ENCODE measurements at places on chromosomes 16 and 17. TPM values are rescaled to one million over a fixed set of nuclear protein-coding genes. Genes with fewer than 3 reads are reported as not detected.

- DNase-seq, result no peak
Measured at GRCh38 chr16:31395647-31396046, 2.5 kb downstream of the ITGAD start.

DNA sequence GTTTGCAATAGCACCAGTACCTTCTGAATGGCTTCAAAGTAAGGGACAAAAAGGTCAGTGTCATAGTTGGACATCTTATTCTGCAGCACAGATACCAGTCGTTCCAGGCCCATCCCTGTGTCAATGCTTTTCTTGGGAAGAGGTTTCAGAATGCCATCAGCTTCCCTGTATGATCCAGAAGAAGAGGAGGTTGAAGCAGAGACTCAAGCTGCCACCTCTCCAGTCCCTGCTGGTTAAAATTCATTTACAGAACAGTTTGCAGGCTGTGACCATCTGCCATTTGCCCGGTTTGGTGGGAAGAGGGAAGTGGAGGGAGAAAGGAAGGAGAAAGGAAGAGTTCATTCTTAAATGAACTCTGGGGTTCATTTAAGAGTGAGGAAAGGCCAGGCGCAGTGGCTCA lies 18.4 kb upstream of the EXOSC6 start:
- DNase-seq, result no peak

GRCh38 chr17:14203388-14203787 lies 33.3 kb downstream of the CDRT15 start:
- no peak for DNase-seq

DNA sequence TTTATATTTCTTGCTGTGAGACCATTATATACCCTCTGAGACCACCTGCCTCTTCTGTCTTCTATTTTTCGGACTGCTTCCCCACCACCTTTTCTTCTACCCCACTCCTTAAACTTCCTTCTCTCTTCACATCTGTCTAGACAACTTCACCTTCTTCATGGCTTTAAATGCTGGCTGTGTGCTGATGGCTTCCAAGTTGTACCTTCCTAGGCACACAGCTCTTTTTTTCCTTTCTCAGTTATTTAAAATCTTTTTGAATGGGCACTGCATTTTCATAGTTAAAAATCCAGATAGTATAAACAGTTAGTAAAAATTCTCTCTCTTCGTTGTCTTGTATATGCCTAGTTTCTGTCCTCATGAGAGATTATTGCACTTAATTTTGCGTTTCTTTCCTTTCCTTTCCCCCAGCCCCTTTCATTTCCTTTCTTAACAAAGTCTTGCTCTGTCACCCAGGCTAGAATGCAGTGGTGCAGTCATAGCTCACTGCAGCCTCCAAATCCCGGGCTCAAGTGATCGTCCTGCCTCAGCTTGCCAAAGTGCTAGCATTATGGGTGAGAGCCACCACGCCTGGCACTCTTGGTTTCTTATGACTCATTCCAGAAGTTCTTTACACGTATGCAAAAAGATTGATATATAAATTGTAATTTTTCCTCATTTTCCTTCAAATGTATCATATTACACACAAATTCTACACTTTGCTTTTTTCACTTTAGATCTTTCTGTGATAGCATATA lies 114.3 kb downstream of the NPIPB5 start:
- DNase-seq, result no peak

DNA sequence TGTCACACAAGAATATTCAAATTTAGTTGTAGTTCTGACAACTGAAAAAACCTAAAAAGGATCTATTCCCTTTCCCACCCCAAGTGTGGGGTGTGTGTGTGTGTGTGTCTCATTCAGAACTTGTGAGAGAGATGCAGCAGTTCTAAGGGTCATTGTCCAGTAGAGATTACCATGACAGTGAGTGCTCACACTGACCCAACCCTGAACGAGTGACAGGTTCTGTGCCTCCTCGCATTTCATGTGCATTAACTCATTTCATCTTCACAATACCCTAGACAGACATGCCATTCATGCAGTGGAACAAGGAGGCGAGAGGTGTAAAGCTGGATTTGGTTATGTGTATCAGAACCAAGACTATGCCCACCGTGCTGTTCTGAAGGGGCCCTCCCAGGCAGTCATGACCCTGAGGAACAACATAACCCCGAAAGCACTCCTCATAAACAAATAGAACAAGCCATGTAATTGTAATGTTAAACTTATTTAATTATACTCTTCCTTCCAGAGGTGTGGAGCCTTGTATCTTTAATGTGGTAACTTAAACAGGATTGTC lies 102.1 kb downstream of the CLEC16A start:
- no peak for DNase-seq

BANP gene
- 28.5 TPM for total RNA-seq

SLFN12 gene
- total RNA-seq, result 3.6 TPM

GRCh38 chr17:78307887-78308638 lies 51.8 kb downstream of the SOCS3 start:
- DNase-seq, result no peak

GRCh38 chr16:56262551-56263245 lies 71.4 kb downstream of the GNAO1 start:
- DNase-seq, result no peak

DNA sequence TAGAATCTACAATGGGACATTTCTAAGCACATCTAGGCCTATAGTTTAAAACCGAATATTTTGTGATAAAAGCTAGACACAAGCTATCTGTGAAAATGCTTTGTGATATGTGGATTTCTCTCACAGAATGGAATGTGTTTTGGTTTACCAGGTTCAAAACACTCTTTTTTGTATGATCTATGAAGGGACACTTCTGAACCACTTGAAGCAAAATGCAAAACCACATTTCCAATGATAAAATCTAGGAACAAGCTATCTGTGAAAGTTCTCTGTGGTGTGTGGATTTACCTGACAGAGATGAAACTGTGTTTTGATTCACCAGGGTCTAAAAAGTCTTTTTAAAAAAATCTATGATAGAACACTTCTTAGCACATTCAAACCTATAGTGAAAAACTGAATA lies 2192.4 kb downstream of the TP53TG3F start:
- DNase-seq, result no peak

GRCh38 chr16:56480776-56481467 lies 29.6 kb downstream of the OGFOD1 start:
- no peak for DNase-seq

GRCh38 chr17:42531455-42532354 lies 4.3 kb upstream of the NAGLU start:
- DNase-seq, result peak; percentile 71

NARF gene
- 71.3 TPM for total RNA-seq

DNA sequence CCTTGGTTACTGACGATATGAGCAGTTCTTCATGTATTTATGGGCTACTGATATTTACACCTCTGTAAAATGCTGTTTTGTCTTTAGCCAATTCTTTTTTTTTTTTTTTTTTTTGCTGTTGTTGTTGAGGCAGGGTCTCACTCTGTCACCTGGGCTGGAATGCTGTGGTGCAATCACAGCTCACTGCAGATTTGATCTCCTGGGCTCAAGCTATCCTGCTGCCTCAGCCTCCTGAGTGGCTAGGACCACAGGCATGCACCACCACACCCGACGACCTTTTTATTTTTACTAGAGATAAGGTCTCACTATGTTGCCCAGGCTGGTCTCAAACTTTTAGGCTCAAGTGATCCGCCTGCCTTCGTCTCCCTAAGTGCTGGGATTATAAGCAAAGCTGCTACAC lies 225.0 kb upstream of the AXIN2 start:
- DNase-seq, result no peak

PRPSAP2 gene
- total RNA-seq, result 65.8 TPM

- no peak for DNase-seq
Measured at GRCh38 chr17:73591296-73592078, 52.8 kb downstream of the SDK2 start.

CNP gene
- total RNA-seq, result 1,218 TPM

GRCh38 chr17:46020023-46020761 lies 21.1 kb downstream of the STH start:
- DNase-seq, result no peak

- peak; percentile 51 for DNase-seq
Measured at GRCh38 chr17:1709971-1710806, at the start of gene TLCD2. Gene TLCD2 (minus strand): TSS chr17:1710377. CDS start chr17:1710242, 135 bp downstream.

- DNase-seq, result no peak
Measured at GRCh38 chr16:46859719-46860152, 24.4 kb upstream of the GPT2 start.

GRCh38 chr16:13672196-13672595 lies 247.8 kb upstream of the ERCC4 start:
- DNase-seq, result no peak

DNA sequence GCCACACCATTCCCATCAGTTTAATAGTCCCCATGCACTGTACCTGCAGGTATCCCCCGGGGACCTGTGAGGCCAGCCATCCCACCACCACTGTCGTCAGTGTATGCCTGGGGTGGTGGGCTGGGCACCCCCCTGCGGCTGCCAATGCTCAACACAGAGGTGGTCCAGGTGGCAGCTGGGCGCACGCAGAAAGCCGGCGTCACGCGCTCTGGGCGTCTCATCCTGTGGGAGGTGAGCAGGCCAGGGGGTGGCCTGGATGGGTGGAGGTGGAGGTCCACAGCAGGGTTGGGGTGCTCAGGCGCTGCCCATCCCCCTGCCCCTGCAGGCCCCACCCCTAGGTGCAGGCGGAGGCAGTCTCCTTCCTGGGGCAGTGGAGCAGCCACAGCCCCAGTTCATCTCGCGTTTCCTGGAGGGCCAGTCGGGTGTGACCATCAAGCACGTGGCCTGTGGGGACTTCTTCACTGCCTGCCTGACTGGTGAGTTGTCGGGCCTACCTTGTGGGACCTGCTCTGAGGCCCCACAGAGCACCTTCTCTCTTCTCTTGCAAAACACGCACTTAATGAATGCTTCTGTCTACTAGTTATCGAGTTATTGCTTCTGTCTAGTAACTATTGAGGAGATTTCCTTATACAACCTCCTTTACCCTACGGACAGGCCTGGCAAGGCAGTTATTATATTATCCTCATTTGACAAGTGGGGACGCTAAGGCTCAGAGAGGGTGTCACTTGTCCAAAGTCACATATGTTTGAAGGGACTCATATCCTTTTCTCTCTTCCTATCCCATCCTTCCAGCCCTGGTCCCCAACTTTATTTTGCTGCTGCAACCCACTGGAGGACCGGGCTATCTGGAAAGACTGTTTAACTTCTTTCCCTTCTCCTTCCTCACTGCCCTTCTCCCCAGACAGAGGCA lies 5.8 kb upstream of the TRAF4 start:
- no peak for DNase-seq

All from dorsolateral prefrontal cortex (tissue), 122 donors.